Activated T-cell treated with anti-CD3 and anti-CD28 coated beads, Interleukin-2, amount 50 U/mL, for 1 hour (primary cell): ENCODE measurements at places on chromosomes 1 and 21.

DNA sequence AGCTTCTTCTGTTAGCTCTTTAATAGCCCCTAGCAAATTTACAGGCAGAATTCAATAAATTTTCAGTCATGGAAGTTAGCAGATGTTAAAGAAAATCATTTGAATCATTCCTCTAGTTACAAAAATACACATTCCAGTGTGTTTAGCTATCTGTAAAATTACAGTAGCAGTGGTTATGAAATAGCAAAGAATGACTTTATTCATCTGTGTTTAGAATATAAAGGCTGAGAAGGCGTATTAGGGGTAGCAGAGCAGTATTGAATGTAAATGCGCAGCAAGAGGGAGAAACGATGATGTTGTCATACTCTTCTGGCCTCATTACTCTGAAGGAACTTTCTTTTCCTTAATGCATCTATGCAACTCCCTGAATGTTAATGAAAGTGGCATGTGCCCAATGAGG lies 106.2 kb upstream of the CYYR1 start:
- DNase-seq: no peak

GRCh38 chr1:109373126-109373525 lies 24.6 kb downstream of the SORT1 start:
- DNase-seq: no peak

DNA sequence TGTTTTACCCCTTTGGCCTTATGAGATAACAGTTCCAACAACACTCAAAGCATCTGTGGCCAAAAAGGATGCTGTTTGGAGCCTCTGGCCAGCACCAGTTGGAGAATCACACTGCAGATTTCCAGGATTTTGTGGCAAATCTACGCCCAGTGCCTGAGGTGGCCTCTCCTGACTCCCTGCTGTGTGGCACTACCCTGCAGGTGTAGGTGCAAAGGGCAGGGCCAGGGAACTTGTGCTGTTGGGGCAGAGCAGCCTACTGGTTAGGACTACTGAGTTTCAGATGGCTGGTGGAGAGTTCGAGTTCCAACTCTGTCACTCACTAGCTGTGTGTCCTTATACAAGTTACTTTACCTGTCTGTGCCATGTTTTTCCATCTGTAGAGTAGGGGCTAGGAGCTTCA lies 170.5 kb downstream of the PTPRU start:
- DNase-seq: no peak

GRCh38 chr1:205020466-205020865 lies 22.5 kb upstream of the CNTN2 start:
- no peak for DNase-seq

DNA sequence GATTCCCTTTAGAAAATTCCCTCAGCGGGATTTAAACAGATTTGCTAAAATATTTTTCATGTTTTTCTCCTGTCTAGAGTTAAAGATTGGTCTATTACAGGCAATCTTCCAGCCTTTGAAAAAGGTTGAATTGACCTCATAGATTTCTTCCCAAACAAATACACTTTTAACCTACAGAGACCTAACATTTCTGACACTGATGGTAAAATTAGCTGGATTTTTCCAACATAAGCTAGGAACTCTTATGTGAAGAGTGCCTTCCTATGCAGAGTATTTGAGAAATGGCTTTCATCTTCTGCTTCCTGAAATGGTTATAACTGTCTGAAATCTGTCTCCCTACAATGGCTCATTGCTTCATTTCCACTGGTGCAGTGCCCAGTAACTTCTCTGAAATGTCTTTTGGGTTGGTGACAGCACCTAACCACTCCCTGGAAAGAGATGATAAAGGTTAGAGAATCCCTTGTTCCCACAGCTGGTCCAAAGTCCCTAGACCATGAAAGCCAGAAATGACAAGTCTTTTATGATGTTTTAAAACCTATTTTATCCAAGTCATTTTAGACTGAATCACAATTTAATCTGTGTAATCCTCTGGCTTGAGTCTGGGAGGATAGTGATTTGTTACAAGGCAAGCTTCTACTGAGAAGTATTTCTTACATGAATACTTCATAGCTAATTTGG lies 269.4 kb downstream of the BACH1 start:
- DNase-seq: no peak

GRCh38 chr1:55828044-55828443 lies 612.9 kb upstream of the USP24 start:
- no peak for DNase-seq

GRCh38 chr1:109243860-109244552 lies 5.3 kb upstream of the CELSR2 start:
- DNase-seq: no peak

- no peak for DNase-seq
These were observed 135.6 kb downstream of the GPATCH2 start for GRCh38 chr1:217495249-217495648.

DNA sequence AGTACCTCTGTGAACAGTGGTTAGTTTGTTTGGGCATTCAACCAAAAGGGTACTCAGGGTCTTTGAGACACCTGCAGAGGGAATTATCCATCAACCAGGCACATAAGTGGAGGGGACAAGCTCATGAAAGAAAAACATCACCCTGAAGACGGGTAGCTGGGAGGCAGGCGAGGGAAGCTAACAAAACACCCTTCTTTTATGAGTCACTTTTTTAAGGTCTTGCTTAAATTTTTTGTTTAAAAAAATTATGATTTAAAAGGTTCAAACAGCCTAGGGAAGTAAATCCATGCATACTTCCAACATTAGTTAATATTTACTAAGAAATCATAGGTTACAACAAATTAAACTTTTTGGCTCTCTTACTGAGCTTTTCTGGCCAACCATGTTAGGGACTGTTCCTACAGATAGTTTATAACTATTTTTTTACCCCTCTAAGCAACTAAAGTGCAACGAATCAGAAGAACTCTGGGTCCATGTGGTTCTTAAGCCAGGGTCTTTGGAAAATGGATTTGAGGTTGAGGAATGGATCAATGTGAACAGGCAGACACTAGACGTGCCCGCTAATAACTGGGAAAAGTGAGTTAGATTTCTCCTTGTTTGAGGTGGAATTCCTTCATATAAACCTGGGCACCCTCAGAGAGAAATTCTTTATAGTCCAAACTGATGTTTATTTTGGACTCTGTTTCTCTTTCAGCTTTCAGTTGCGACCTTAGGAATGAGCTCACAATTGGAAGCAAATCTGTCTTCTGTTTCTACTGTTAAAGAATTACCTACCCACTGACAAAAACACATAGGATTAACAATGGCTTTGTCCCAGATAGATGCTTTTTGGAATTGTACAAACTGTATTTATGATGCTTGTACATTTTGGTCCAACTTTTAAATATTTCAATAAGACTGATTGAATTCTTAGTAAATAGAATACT lies 123.0 kb downstream of the LYPLAL1 start:
- no peak for DNase-seq

DNA sequence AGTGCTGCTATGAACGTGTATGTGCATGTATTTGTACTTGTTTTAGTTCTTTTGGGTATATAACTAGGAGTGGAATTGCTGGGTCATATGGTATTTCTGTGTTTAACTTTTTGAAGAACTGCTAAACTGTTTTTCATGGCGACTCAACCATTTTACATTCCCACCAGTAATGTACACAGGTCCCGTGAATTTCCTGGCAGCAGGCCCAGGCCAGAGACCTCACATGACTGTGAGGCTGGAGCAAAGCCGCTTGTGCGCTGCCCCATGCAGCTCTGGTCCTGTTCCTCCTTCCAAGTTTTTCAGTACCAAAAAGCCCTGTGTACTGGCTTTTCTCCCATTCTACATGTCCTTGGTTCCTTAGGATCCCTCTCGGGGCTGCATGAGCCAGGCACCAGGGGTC lies 29.6 kb downstream of the ACOT11 start:
- no peak for DNase-seq

DNA sequence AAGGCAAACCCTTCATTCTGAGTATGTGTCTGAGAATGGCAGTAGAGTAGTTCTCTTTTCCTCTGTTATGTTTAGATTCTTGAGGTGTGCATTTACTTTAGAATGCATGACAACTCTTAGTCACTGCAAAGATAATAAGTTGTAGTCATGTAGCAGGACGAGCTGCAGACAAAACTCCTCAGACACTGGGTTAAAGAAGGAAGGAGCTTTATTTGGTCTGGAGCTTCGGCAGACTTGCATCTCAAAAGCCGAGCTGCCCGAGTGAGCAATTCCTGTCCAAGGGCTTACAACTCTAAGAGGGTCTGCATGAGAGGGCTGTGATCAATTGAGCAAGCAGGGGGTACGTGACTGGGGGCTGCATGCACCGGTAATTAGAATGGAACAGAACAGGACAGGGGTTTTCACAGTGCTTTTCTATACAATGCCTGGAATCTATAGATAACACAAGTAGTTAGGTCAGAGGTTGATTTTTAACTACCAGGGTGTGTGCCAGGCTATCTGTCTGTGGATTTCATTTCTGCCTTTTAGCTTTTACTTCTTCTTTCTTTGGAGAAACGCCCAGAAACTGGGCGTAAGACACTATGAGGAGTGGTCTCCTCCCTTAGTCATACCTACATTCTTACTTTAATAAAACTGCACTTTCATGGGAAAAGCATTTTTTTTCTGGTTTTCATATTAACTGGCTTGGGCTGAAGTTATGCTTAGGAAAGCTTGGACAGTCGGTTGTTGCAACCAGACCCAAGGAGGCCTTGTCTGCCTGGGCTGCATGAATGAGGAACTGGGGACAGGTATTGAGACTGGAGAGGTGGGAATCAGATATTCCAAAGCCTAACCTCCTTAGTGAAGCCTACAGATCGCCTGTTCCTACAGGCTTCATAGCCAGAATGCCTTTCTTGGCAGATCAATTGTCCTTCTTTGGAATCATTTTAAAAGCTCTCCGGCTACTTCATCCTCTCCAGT lies 115.1 kb downstream of the RHOU start:
- DNase-seq: no peak

DNA sequence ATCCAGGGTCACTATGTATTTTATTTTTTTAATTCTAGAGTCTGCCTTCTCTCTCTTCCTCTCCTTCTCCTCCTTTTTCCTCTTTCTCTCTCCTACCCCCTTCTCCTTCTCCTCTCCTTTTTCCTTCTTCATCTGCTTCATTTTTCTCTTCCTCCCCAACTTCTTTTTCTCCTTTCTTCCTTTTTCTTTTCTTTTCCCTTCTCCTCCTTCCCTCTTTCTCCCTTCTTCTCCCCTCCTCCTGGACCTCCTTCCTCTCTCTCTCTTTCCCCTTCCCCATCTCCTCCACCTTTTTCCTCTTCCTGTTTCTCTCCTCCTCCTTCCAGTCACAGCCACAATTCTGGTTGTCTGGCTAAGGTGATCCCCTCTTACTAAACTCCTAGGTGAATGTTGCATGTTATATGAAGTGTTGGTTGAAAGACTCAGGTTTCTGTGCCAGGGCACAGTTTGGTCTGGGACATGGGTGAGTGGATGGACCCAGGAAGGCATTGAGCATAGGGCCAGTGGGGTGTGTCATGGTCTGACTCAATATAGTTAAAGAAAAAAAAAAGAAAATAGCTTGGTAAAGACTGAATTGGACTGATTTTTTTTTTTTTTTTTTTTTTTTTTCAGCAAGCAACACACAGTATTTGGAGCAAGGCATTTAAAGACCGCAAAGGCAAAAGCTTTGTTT lies 266.9 kb downstream of the TGFB2 start:
- no peak for DNase-seq

- no peak for DNase-seq
These were observed 275.4 kb upstream of the SGIP1 start for GRCh38 chr1:66258404-66259105.

DNA sequence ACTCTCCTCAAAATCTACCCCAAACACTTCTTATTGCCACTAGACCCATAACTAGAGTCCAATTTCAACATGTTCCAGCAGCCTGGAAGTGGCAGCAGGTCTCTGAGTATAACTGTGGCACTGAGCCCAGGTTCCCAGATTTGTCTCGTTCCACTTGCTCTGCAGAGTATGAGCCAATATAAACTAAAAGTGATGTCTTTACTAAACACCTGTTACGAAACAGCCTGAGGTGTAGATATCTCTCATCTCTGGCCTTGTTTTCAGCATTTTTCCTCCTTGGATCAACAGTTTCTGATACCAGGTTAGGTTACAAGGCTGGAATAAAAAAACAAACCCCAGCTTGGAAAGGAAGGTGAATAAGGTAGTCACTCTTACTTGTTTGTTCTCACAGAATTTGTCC lies 25.2 kb upstream of the PRDX6 start:
- no peak for DNase-seq

DNA sequence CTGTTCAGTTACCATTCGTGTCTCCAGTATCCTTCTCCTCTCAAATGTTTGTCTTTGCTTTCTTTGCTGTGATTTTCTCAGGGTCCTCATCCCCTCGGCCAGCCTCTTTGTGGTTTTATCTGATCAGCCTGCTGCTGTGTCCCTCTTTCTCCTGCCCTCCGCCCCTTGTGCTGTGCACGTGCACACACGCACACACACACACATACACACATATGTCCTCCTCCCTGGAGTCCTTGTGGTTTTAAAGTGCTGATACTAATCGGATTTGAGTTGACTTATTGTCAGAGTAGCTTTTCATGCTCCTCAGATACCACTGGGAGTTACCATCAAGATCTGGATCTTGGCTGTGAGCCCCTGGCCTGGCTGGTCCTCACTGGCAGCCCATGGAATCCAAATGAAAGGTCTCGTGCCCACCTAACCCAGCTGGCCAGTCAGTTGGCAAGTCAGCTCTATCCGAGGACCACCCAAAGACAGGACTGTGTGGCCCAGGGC lies 34.1 kb downstream of the QSOX1 start:
- no peak for DNase-seq

GRCh38 chr1:89347296-89347695 lies 16.6 kb upstream of the GBP6 start:
- no peak for DNase-seq

GRCh38 chr1:226274138-226274537 lies 34.8 kb downstream of the LIN9 start:
- DNase-seq: no peak

DNA sequence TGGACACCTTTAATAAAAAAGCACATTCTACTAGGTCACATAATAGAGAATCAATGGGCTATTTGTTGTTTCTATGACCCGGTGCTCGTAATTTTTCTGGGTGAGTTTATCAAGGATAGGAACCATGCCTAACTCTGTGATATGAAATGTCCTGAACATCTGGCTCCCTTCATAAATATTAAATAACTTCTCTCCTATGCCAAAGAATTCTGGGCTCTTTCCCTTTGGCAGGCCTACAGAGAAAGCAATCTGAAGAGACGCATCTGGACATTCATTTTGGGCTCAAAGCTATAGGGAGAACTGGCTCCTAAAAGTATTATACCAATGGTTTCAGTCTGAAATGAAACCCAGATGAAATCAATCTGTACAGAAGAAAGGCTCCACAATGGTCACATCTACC lies 38.8 kb upstream of the ANGPTL7 start:
- no peak for DNase-seq

- DNase-seq: no peak
These were observed 8.7 kb downstream of the TFF3 start for GRCh38 chr21:42306366-42307035.

DNA sequence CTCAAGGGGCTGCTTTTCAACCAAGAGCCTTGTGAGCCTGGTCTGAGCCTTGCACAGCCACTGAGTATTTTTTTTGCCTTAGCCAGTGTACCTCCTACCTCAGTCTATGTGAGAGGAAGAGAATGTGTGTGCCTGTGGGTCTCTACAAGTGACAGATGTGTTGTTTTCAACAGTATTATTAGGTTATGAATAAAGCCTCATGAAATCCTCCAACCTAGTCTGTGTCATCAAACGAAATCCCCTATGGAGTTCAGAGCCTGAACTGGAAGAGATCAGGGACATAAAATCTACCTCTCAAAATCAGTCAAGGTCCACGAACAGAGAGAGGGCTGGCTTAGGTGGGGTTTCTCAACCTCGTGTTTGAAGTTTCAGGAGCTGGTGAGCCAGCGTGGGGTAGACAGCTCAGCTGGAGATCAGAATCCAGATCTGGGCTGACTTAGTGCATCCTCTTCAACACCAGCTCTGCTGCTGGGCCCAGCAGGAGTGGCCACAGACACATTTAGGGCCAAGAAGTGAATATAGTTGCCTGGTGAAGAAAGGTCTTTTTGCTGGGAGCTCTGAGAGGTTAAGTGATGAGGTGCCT lies 8.2 kb downstream of the XKR8 start:
- DNase-seq: no peak
